Activated naive CD4-positive, alpha-beta T cell treated with Interleukin-2 at 50 U/mL for 16 hours (primary cell): ENCODE measurements at places on chromosomes 3 and 15.

DNA sequence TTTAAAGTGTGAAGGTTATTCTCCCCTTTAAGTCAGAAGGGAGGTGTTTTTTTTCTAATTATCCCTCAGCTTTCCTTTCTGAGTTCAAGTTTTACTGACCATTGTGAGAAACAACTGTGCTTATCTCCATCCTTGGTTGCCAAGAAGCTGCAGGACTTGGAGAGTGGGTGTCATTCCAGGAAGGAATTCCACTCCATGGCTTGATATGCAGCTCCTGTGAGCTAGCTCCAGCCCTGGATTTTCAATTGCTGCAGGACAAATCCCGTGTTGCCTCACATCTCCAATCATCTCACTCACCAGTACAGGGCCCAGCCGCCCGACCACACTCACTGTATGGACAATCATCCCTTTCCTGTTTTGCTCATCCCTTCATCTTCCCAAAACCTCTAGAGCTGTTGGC lies 122.5 kb downstream of the IGSF11 start:
- DNase-seq: no peak

GRCh38 chr15:91496754-91497691 lies 356.5 kb upstream of the SLCO3A1 start:
- DNase-seq: no peak

GRCh38 chr3:101638261-101638745 lies 38.6 kb downstream of the ZBTB11 start:
- no peak for DNase-seq

- no peak for DNase-seq
These were observed 70.2 kb upstream of the ST8SIA2 start for GRCh38 chr15:92323525-92323924.

DNA sequence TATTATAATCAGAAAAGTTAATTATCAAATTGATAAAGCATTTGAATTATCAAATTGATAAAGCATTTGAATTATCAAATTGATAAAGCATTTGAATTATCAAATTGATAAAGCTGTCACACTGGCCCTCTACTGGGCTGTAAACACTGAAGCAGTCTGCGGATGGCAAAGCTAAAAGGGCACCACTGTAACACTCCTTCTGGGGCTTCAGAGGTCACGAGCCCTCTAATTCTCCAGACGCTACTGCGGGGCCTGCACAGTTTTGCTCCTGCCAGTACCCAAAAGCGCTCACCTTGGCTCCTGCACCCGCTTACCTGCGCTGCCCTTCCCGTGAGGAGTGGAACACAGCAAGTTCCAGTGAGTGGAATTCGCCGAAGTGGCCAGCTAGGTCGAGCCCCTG lies 409.0 kb upstream of the KCNMB2 start:
- no peak for DNase-seq

DNA sequence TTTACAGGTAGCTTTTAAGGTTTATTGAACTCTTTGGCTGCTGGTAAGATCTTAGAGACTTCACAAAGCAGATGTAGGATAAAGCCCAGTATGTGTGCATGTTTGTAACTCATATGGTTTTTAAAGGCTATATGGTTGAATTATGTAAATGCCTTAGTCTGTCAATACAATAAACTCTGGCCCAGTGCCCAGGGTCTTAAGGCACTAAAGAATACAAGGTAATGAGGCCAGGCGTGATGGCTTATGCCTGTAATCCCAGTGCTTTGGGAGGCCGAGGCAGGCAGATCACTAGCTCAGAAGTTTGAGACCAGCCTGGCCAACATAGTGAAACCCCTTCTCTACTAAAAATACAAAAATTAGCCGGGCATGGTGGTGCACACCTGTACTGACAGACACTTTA lies 170.3 kb upstream of the CGNL1 start:
- no peak for DNase-seq

- no peak for DNase-seq
These were observed 4.2 kb downstream of the PTPN23 start for GRCh38 chr3:47385007-47385406.

DNA sequence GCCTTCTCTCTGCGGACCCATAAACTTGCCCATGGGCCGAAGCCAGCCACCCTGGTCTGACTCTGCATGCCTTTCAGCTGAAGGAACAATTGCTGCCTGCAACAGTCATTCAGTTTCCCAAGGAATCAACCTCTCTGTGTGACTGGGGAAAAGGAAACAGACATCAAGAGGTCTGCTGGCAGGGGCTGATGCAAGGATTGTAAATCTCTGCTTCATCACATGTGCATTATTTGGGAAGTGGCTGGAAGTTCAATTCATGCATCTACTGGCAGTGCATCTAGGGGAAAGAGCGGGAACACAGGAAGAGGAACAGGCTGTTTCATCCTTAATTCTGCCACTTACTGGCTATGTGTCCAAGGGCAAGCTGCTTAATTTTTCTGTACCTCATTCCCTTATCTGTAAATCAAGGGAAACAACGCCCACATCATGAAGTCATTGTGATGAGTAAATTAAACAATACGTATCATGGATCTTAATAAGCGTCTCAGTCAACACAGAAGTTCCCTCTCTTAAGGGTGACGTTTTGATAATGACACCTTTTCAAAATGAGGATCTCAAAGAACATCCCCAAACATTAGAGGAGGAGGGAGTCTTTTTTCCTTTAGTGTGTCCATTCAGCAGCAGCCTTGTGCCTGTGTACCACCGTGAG lies 17.4 kb upstream of the ADPGK start:
- DNase-seq: no peak

DNA sequence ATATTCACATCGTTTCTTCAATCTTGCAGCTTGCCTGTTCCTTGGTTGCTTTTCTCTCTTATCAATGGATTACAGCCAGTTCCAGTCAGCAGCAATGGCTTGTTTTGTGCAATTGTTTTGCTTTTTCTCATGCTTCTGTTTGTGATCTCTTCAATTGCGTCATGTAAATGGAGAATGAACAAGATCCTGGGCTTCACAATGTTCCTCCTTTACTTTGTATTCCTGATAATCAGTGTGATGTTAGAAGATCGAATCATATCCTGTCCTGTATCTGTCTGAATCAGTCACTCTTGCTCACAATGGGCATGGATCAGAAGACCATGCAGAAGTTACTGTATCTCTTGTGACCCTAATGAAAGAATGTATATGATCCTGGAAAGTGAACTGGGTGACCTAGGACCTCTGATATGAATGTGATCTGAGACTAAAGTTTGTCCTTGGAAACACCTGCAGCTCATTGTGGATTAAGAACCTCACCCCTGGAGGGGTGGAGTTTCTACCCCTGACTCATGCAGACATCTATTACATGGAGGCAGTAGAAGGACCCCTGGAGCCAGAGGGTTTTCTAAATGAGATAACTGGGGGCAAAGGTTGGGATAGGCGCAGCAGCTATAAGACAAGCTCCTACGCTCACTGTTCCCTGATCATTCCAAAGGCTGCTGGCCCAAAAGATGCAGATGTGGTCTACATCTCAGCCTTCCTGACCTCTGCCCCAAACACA lies 32.2 kb downstream of the SLC24A1 start:
- no peak for DNase-seq

GRCh38 chr3:184645336-184645735 lies 66.5 kb downstream of the MAGEF1 start:
- no peak for DNase-seq

DNA sequence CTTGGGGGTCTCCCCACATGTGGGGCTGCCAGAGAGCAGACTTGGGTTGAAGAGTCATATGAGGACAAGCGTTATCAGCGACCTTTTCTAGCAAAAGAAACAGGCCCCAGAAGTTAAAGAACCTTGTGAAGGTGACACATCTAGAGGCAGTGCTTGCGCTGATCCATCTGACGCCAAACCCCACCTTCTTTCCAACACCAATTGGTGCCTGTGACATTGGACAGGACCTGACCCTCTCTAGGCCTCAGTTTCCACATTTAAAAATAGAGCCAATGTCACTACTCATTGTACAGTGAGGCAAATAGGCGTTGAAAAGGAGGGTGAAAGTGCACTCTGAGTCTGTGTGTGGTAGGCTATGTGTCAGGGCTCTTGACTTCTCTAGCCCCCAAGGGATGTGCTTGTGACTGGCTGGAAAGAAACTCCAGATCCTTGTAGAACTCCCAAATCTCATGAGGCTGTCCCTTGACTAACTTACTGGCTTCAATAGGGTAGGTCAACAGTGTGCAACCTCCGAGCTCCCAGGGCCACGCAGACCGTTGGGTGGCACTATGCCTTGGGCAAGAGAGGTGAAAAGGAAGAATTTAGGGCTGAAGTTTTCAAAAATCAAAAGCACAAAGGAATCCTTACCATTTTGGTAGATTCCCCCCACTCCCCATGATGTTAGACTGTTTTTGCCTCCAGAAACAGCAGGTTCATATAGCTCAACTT lies 666 bp upstream of the FAM219B start:
- DNase-seq: peak; percentile 25

DNA sequence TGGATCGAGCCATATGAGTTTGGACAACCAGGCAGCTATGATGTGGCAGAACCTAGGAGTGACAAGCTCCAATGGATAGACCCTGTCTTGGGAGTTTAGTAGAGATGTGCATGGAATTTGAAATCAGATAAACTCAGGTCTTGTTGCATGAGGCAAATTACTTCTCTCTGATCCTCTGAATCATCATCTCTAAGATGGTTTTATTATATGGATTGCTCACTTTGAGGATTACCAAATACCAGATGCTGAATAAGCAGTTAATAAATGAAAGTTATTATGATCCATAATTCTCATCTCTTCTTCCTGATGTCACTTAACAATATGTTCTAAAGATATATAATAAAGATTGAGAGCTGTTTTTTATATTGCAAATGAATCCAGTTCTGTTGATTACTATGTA lies 622.2 kb downstream of the NTRK3 start:
- no peak for DNase-seq

DNA sequence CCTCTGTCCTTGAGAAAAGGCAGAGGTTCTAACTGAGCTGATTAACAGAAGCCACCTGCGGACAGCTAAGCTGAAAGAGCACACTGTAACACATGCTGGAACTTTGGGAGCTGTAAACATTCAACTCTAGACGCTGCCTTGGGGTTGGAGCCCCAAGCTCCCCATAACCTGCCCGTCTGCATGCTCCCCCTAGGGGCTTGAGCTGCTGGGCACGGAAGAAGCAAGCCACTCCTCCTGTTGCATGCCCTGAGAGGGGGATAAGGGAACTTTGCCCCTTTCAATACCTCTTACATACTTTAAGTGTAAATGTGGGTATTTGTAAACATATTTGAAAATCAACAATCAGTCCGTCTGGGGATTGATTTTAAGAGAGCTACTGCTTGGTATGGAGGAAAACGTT lies 188.4 kb downstream of the ADAMTSL3 start:
- DNase-seq: no peak

DNA sequence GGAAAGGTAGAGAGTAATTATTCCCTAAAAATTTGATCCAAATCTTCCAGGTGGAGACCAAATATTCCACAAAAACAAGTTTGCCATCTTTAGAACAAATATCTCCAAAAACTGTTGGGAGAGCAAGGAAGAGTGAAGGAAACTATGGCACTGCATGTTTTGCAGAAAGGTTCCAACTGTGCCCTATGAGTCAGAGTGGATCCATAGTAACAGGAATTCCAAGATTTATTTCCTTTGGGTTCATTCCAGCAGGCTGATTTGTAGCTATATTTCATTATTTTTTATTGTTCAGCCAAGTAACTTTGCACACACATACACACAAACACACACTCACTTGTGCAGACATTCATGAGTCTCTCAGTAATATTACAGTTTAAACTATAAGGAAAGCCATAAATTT lies 459.7 kb upstream of the EPHA6 start:
- no peak for DNase-seq

- no peak for DNase-seq
These were observed 79.3 kb upstream of the RBMS3 start for GRCh38 chr3:29201604-29202003.

DNA sequence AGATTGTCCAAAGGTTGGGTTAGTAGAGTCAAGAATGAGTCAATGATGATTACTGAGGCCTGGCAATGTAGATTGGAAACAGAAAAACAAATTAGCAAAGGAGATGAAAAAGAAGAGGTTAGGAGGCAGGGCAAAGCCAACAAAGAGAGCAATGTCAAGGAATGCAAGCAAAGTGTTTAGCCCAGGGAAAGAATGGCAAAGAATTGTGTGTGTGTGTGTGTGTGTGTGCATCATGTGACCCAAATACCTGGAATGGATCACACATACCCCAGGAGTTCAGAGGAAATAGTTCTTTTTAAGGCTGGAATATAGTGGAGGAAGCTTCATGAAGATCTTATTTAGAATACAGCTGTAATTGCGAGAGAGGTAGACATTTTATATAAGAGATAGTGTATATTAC lies 831.7 kb upstream of the ARPP21 start:
- DNase-seq: no peak

GRCh38 chr3:187748050-187748481 lies 2.8 kb upstream of the BCL6 start:
- peak; percentile 90 for DNase-seq

GRCh38 chr3:158710601-158711000 lies 21.7 kb downstream of the RARRES1 start:
- DNase-seq: no peak

DNA sequence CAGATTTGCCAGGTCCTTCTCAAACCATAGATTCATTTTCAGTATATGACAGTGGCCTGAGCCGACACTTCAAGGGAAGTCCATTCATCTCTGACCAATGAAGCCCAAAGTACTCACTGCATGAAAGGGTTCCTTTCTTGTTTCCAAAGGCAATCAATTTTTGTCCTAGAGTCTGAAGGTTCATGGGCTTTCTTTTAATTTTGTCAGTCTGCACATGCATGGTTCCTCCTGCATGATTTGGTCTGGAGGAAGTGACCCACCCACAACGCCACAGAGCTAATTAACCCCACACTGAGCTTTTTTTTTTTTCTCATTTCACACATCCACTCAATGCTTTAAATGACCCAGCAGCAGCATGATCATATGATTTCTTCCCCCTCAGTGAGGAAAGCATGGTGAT lies 216.4 kb downstream of the TIGIT start:
- no peak for DNase-seq

GRCh38 chr3:12316729-12317351 lies 28.0 kb downstream of the PPARG start:
- DNase-seq: no peak

DNA sequence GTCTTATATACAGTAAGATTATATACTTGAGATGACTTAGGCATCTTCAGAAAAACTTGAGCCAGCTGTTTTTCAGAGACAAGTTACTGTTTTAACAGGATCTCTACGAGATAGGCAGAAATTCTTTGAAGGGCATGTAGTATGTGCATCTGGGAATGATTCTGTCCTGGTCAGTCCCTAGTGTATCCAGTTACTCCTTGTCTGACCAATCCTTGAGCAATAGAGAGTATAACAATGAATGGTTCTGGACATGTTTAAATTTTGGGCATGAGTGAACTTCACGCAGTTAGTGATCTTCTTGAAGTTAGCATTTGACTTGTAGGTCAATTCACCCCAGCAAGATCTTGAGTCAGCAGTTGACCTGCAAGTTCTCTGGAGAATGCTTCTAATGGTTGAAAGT lies 24.7 kb upstream of the HHLA2 start:
- no peak for DNase-seq

GRCh38 chr3:61915296-61915695 lies 353.9 kb downstream of the PTPRG start:
- DNase-seq: no peak

DNA sequence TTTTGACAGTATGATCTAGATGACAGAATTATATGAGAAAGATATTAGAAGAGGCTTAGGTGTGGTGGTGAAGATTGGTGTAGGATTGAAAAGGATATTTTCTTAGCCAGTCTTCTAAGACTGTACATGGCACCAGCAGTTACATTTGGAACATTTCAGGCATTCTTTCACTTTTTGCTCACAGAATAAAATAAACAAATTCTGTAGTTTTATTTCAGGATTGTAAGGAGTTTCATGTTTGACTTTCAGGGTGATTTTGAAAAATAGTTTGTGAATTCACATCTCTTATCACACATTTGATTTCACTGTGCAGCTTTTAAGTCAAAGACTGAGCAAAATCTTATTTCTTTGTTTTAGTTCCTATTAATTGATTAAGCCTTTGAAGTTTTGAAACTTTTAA lies 27.1 kb downstream of the DNAJC13 start:
- DNase-seq: no peak
